ENCODE measurements at places on chromosomes 13 and 19.

- DNase-seq: no peak
These were observed 29.8 kb downstream of the ADGRE2 start for GRCh38 chr19:14748601-14749000.

GRCh38 chr13:20547479-20547908, 19.5 kb upstream of the IFT88 start:
- no peak for DNase-seq

DNA sequence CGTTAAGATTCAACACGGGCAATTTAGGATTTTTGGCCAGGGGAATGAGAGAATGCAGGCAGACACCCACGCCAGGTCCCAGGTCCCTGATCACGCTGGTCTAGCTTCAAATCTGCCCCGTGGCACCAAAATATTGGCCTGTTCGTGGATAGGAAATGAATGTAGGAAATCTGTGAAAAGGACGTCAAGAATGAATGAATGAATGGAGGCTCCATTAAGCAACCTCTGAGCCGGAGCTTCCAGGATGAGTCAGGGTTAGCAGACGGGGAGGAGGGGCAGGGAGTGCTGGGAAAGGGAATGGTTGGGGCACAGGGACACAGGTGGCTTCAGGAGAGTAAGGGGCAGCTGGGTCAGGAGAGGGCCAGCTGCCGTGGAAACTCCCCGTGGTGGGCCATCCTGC, 4.2 kb downstream of the SULT2B1 start:
- DNase-seq: no peak

DNA sequence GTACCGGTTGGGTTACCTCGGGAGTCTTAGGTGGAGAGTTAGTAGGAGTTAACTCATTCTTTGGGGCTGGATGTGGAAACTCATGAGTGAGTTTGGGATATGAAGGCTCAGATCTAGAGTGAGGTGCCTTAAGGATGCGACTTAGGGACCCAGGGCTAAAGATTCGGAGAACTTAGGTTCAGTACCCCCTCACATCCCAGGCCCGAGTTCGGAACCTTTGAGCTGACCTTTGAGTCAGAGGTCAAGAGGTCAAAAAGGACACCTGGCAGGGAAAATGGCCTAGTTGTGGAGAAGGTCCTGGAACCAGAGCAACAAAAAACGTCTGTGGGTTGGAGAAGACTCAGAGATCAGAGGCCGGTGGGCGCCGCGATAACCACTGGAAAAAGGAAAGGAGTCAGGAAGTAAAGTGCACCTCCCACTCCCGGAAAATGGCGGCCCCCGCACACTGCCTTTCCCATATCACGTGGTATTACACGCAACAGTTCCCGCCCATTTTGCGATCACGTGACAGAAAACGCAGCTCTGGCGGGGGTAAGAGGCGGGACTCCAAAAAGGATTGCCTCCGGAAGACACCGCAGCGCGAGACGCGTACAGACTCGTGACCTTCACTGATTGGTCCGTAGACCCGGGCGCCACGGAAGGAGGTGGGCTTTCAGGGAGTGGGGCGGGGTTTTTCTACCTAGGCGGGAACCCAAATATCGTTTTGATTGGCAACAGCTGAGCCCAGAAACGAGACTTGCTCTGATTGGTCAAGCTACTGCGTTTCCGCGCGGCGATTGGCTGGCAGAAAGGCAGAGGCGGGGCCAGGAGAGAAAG, at the start of gene ACTMAP:
TSS of gene ACTMAP (minus strand) at position 420 of the 816 bp plus-strand sequence. CDS start 674 bp downstream, outside the sequence.
- peak; percentile 100 for DNase-seq

GRCh38 chr13:62510906-62511655, 1095.4 kb upstream of the PCDH20 start:
- DNase-seq: no peak

- DNase-seq: no peak
These were observed 33.6 kb downstream of the TNFSF11 start for GRCh38 chr13:42607546-42607945.

GRCh38 chr13:51793570-51794271, 10.2 kb downstream of the DHRS12 start:
- DNase-seq: no peak

GRCh38 chr13:114049026-114049425, 75.2 kb upstream of the C13orf46 start:
- DNase-seq: no peak

GRCh38 chr13:42320375-42320787, 48.4 kb downstream of the AKAP11 start:
- no peak for DNase-seq

DNA sequence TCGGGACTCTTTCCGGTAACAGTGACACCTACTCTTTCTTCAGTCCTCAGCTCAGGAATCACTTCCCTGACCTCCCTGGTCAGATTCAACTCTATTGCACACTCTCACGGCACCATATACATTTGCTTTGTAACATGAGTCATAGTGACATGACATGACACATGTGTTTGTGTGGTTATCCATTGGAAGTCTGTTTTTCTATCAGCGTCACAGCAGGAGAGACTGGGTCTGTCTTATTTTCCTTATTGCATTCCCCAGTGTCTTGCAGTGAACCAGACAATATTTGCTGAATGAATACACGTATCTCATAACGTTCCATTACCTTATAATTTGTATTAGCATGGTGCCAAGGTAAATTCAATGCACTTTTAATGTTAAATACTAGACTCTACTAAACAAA, 102.0 kb downstream of the DCLK1 start:
- DNase-seq: no peak

DNA sequence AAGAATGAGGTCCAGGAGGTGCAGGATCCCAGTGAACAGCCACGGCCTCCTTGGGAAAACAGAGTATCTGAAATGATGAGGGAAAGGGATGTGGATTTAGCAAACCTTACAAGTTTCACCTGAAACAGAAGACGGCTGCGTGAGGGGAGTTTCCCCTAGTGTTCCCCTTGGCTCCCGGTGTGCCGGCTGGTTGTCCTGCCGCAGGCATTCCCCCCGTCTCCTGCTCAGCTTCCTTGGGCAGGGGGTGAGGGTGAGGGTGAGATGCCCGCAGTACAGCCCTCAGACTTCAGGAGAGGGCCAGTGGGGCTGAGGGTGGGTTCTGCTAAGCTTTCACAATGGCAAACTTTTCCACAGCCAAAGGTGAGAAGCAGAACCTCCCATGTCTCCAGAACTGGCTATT, 201.1 kb upstream of the SOX1 start:
- no peak for DNase-seq

GRCh38 chr13:100301418-100301817, 212.5 kb downstream of the PCCA start:
- DNase-seq: no peak

DNA sequence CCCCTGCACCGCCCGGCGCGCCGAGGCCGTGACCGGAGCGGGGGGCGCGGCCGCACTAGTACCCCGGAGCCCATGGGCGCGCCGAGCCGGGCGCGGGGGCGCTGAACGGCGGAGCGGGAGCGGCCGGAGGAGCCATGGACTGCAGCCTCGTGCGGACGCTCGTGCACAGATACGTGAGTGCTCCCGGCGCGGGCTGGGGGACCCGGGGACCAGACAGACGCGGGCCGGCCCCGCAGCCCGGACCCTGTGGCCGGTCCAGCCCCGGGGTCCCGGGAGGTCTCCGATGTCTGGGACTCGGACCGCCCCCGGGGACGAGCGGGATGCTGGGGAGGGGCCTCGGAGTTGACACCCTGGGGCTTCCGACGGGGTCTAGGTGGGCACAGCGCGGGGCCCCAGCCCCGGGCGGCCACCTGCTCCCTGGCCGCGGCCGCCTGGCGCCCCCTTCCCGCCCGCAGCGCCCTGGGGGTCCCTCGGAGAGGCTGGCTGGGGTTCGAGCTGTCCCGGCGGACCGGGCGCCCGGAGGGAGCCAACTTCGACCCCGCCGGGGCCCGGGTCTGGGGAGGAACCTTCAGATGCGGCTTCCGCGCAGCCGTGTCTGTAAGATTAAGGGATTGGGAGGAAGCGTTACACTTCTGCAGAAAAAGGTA, 568 bp downstream of the ATP11A start:
- DNase-seq: peak; percentile 25

- DNase-seq: no peak
These were observed 7.0 kb downstream of the MYH14 start for GRCh38 chr19:50210425-50210824.

DNA sequence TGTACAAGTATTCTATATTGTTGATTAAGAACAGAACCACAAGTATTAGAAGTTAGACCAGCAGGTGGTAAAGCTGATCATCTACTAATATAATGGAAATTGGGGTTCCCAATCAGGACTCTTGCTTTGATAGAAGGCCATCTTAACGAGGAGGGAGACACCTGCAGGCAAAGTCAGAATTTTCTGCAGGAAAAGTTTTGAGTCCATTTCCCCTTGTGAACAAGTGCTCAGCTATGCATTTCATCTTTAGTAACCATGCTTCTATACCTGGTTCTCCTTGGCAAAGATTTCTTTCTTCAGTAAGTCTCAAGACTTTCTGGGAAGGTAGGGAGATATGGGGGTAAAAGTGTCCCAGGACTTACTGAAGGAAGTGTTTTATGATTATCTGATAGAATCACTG, 36.1 kb upstream of the USPL1 start:
- DNase-seq: no peak

DNA sequence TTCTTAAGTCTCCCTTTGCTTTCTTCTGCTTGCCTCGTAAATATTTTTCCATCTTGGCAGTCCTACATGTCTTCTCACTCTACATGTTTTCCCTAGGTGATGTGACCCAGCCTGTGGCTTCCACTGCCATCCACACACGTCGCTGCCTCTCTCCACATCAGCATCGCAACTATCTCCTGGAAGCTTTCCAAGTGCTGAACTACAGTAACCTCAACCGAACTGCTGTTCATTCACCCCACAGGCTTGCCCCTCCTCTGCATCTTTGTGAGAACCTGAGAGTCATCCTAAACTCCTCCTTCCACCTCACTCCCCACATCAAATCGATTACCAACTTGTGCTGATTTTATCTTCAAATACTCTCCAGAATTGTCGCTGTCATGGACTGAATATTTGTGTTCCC, 41.2 kb upstream of the USPL1 start:
- no peak for DNase-seq

DNA sequence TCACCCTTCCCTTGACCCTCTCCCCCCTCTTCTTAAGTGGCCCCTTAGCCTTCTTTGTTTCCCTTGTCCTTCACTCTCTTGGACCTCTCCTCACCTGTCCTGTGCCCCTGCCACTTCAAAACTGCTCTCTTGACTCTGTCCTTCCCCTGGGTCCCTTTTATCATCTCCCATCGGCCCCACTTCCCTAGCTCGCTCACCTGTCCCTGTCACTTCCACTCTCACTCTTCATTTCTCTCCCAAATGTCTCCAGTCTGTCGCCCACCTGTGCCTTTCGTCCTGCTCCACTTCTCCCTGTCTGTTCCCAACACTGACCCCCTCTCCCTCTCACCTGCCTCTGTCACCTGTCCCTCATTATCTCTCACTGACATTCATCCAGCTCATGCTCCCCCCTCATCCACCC, 699 bp downstream of the IFNL1 start:
- DNase-seq: no peak

- peak; percentile 73 for DNase-seq
These were observed at the start of gene ZNF222 for GRCh38 chr19:44025217-44025936. Gene ZNF222 (plus strand): TSS chr19:44025379. CDS start chr19:44025437, 58 bp downstream.

DNA sequence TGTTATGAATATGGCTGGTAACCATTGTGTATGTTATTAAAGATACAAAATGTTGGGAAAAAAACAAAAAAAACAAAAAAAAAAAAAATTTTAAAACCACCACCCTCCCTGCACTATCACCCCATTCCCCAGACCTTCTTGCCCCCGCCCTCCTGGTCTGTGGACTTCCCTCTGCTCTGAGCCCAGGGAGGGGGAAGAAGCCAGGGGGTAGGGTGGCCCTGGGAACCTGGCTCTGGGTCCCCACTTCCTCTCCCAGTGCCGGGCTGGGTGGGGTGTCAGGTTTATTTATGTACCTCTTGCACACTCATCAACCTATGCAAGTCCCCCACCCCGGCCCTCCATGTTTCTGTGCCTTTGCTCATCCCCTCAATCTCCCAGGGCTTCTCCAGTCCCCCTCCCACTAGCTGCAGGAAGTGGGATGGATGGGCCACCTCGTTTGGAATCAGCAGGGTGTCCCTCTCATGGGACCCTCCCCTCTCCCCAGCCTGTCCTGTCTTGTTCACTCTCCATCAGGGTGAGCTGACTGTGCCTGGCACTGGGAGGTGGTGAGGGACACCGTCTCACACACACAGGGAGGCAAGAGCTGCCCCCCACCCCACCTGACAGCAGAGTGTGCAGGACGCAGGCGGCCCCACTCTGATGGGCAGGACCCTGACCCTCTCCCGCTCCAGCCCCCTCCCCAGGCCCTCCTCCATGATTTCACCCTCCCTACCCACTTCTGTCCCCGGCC, 5.9 kb downstream of the PAF1 start:
- no peak for DNase-seq

GRCh38 chr19:14410091-14411051, 8.8 kb downstream of the DDX39A start:
- DNase-seq: no peak

DNA sequence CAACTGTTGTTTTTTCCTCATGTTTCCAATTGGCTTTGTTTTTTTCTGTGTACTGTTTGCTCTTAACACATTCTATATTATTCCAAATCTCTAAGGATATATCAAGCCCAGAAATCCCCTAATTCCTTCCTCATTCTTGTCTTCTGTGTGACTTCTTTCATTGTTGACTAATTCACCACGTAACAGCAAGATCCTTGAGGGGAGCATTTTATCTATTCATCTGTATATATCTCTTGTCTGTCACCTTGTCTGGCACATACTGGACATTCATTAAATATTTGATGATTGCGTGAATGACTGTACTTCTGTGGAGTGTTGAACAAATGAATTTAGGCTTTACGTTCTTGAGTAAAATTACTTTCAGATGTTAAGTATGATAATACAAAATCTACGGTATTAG, 44.8 kb upstream of the OLFM4 start:
- no peak for DNase-seq

DNA sequence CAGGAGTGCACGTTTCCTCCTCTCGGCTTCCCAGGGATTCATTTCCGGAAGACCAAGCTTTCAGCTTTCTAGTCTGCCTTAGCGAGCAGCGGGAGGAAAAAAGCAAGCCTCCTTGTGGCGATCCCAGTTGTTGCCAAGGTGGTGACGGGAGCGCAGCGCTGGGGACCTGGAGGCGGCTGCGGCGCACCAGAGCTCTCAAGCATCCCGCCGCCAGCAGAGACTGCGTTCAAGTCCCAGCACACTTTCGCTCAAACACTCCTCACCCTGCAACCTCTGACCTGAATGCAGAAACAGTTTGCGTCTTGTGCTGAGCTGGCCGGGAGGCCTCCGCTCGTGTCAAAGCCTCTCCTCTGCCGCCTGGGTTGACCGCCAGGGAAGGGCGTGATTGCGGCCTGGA, 4.9 kb downstream of the GSX1 start:
- peak; percentile 9 for DNase-seq

- DNase-seq: no peak
These were observed 5.5 kb upstream of the ZNF726 start for GRCh38 chr19:23909222-23909621.

GRCh38 chr13:99507054-99507453, 5.8 kb downstream of the TM9SF2 start:
- DNase-seq: no peak

DNA sequence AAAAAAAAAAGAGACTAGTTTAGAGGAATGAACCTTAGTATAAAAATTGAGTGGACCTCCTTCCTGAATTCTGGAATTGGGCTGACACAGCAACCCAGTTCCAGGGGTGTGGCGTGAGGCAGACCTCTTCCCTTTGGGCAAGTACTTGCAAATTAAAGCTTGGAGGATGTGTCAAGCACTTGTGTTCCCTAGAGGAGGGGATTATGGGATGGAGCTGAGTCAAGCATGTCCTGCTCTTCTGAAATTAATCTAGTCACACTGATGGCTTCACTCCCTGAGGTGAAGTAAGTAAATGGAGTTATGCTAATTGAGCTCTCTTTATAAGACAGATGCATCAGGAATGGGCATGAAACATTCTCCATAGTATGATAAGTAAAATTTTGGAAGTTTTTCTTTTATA, 107.7 kb upstream of the HTR2A start:
- no peak for DNase-seq

All from COLO829 (cell line).